ENCODE measurements at places on chromosomes 2 and 18.

GRCh38 chr18:11561293-11561692 lies 48.1 kb upstream of the SLC35G4 start:
- no peak for DNase-seq

DNA sequence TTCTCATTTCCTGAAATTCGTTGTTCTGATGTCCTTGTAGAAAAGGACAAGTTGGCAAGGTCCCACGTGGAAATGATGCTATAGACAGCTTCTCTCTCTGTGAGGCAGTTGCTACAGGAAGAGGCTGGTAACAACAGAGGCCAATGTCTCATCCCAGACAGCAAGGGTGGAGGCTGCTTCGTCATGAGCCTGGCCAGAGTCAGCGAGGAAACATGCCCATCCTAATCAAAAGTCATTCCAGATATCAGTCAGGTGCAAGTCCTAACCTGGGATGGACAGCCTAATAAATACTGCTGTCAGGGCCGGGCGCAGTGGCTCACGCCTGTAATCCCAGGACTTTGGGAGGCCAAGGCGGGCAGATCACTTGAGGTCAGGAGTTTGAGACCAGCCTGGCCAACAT lies 6.4 kb upstream of the SMAD7 start:
- DNase-seq, result no peak

DNA sequence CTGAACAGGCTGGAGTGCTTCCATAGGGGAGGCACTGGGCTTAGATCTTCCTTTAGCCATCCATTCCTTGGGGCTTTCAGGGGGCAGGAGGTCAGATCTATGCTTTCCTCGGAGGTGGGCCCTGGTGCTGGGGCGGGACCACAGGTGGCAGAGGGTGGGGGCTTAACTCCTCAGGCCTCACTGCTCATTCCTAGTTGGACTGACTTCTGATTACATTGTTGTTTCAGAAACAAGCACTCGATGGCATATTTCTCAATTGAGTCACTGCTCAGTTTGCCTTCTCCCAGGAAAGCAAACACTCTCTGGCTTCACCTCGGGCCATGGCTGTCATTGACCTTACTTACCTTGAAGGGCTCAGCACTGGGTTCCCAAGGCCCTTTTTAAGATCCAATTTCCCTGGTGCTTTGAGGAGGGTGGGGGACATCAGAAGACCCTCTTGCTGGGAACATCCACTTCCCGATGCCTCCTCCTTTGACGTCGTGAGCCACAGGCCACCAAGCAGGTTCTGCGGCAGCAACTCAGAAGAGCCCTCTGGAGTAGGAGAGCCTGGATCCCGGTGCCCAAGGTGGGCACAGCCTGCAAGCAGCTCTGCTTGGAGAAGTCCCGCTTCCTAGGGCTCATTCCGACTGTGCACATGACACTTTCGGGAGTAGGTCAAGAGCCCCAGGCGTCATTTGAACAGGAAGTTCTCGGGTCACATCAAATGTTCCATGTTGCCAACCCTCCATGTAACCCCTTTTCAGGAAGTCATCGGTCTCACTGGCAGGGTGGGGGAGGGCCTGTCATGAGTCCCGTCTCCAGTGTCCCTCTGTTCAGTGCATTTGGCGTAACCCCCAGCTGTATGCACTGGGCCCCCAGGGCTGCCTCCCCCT lies 40.6 kb downstream of the SDC1 start:
- DNase-seq, result no peak

DNA sequence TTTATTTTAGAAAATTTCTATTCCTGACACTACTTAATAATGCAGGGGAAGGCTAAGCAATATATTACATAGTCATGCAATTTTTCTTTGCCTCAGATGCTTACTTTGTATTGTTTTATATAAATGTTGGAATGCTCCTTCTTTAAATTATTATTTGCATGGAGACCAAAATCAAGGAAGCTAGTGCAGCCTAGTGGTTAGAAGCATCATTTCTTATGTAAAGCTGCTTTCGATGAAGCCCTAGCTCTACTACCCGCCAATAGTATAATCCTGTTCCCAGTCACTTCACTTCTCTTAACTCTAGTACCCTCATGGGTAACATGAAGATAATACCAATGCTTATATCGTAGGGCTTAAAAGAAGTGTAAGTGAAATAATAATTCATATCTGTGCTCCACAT lies 198.9 kb downstream of the LRATD1 start:
- no peak for DNase-seq

DNA sequence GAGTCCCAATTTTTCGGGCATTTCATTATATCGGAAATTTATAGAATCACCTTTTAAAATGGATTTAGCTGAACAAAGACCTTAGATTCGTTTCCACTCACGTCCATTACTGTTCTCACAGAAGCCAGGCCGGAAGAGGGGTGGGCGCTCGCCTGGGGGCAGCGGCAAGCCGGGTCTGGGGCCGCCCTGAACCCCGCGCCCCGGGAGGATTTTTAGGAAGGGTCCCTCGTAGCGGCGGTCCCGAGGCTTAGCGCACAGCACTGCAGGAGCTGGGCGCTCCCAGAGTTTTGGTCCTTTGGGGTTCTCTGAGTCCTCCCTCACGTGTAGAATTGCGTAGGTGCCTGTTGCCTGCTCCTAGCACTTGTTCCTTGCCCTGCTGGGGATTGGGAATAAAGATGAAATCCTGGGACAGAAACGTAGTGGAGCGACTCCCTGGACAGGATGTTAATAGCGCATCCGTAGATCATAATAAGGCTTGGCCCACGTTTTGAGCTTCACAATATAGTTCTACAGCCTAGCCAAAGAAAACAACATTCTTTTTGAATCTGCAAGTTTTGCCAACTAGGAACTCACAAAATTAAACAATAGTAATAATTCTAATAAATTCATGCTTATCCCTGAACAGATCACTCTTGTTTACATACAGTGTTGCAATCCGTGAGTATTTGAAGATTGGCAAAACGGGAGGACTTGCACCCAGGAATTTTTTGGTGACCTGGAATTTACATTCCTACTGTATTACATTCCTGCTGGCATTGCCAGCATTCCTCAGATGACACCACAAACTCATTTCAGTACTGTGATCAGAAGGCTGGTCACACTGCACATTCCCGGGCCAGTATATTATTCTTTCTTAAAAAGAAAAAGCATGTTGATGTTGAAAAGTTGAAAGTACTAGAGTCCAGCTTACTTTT lies 875 bp downstream of the C18orf63 start:
- no peak for DNase-seq

- DNase-seq, result no peak
Observed at GRCh38 chr18:62399781-62400308, 74.7 kb downstream of the TNFRSF11A start.

DNA sequence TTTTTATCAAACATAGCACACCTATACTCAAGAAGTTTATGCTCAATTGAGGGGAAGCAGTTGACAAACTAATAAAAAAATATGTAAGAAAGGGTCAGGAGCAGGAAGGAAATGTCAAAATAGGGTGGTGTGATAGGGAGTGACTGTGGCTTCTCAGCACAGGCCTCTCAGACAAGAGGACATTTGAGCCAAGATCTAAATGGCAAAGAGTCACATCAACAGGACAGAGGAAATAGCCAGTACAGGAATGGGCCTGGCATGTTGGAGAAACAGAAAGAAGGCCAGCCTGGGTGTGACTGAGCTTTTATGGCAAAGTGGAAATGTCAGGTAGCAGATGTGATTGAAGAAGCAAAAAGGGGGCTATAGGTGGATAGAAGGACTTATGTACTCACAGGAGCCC lies 117.0 kb downstream of the CCDC148 start:
- DNase-seq, result no peak

DNA sequence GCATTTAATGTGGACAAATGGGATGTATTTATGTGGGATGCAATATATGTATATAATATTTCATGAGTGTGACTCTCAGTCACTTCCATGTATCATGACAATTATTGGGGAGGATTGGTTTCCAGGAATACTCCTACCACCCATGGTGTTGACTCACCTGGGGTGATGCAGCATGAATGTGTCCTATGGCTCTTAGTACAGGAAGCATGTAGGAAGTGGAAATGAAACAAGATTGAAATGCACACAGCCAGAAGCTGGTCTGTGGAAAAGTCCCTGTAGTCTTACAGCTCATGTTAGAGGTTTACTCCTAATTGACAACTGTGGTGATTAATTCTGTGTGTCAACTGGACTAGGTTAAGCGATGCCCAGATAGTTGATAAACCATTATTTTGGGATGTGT lies 89.3 kb upstream of the HAAO start:
- DNase-seq, result no peak

DNA sequence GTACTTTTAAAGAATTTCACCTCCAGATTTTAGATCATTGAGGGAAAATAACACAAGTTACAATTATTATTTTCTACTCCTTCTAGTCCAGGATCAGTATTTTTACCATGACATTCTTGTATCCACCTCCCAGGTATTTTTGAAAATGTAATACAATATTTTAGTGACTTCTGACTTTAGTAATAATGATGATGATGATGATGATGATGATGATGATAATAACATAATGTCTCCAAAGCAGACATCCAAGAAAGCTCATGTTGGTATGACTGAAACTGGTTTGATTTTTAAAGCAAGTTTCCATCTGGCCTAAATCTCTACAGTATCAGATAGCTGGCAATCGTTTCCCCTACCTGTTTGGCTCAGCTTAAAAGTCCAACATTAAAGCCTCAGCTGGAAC lies 140.0 kb upstream of the GULP1 start:
- no peak for DNase-seq

GRCh38 chr2:95734976-95735890 lies 143.4 kb downstream of the TRIM43 start:
- no peak for DNase-seq

DNA sequence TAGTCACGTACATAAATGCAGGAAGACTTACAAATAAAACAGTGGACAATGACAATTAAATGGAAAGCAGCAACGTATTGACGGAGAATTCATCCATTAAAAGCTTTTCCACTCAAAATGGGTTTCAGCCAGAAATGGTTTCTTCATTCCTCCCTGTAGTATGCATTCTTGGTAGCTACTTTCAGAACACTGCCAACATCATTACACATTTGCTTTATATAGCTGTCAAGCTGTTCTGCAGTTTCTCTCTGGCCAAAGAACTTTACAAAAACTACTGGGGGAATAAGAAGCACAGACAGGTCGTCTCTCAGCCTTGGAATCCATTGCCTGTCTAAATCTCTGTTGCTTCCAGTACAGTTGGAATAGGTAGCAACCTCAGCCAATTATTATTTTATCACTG lies 84.1 kb upstream of the NCKAP5 start:
- DNase-seq, result no peak

DNA sequence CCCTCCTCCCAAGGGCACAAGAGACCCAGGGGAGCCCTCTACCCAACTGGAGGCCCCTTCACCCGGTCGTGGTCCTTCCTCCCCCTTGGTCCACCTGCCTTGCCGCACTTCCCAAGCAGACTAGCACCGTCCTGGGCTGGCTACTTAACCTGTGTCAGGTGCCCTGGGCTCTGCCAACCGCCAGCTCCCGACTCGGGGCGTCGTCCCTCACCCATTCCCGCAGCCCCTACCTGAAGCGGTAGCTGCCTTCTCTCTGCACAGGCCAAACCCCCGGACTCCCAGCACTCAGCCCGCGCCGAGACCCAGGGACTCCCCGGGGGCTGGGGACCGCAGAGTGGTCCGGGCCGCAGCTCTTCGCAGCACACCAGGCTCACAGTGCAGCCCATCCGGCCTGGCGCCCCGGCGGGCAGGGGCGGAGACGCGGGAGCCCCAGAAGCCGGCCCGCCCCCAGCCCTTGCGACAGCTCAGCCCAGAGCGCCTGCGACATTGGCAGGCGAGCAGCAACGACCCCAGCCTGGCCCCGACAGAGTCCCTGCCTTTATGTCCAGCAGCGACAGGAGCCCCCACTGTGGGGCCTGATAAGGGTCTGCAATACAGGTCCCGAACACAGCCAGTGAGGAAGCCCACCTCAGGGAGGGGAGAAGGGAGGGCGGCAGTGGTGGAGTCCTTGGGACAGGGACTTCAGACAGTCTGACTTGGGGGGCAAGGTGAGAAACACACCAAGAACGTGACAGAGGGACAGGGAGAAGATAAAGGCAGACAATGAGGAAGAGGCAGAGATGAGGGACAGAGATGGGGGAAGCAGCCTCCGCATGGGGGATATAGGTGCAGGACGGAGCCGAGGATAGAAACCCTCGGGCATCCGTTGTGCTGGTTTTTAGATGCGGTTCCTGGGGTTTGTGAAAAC lies 31.0 kb upstream of the TNS1 start:
- no peak for DNase-seq

GRCh38 chr2:234625626-234626250 lies 128.9 kb upstream of the ARL4C start:
- DNase-seq, result no peak

- DNase-seq, result no peak
Observed at GRCh38 chr2:12293874-12294273, 422.9 kb upstream of the TRIB2 start.

- DNase-seq, result no peak
Observed at GRCh38 chr18:25167612-25168410, 184.2 kb downstream of the ZNF521 start.

- no peak for DNase-seq
Observed at GRCh38 chr18:34049511-34049910, 175.2 kb downstream of the NOL4 start.

GRCh38 chr2:103815731-103816130 lies 1038.2 kb upstream of the POU3F3 start:
- DNase-seq, result no peak

DNA sequence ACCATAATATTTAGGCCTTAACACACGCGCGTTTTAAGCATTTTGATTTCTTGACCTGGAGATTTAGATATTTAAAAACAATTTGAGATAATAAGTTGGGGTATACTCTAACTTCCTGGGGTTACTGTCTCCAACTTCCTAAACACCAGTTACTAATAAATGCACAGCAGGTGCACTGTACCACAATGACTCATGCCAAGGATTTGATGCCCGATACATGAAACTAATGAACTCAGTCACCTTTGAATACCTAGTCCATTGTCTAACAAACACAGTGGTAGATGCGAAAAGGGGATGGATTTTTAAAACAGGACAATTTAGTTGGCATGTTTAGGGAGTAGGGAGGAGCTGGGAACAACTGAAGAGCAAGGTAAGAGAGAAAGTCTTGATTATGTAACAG lies 21.2 kb downstream of the CABYR start:
- DNase-seq, result no peak

DNA sequence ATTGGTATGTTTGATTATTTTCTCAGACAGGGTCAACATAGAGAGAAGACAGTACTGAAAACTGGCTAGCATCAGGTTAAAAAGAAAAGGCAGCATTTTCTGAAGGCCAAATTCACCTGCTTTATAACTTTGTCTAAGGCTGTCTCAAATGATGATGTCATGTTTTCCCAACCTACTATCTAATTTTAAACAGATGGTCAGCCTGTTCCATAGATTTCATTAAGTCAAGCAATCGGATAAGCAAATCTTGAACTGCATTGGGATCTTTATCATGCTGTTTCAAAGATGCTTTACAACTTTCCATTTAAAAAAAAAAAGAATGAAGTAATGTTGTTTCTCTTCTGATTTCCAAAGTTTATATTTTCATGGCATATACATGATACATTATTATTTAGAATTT lies 56.3 kb upstream of the SPOPL start:
- no peak for DNase-seq

GRCh38 chr2:216071111-216071851 lies 10.3 kb downstream of the PECR start:
- DNase-seq, result no peak

DNA sequence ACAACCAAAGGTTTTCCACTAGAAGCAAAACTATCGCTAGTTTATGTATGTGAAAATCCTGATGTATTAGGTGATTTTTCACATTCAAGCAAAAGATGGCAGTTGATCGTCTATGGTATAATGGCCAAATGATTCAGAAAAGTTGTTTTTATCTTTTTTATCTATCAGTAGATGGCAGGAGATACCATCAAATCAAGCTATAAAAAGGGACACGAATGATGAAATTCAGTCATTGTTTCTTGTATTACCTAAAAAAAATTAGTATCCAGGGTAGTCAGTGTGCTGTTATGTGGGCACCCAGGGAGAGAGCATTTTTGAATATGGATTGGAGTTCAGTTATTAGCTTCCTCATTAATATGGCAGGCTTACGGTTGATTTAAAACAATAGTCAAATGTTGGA lies 22.9 kb upstream of the CAVIN2 start:
- DNase-seq, result no peak
